ENCODE measurements at places on chromosomes 5 and 9.

DNA sequence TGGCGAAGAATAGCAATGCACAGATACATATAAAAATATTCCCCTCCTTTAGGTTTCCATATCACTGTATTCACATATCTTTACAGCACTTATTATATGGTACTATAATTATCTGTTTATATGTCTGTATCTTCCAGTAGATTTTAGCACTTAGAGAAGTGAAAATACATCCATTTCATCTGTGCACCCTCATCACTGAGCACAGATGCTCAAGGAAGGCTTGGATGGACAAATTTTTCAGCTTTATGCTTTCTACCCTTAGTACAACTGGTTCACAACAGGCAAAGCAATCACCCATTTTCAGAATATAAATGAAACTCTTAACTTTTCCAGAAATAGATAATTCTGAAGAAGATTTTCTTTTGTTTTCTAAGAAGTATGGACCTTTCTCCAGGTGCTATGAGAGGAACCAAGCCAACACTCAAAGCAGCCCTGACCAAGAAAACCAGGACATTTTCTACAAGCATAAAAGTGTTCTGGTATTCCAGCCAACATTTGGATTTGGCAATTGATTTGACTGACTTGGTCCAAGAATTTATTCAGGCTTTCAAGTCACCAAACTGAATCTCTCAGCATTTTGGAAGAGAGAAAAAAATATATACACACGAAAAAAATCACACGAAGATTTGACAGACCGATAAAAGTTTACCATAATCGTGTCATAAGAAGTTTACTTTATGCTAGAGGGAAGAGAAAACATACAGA lies 170.2 kb upstream of the CD180 start:
- DNase-seq: no peak

GRCh38 chr9:89896806-89897340 lies 292.1 kb downstream of the GADD45G start:
- no peak for DNase-seq

DNA sequence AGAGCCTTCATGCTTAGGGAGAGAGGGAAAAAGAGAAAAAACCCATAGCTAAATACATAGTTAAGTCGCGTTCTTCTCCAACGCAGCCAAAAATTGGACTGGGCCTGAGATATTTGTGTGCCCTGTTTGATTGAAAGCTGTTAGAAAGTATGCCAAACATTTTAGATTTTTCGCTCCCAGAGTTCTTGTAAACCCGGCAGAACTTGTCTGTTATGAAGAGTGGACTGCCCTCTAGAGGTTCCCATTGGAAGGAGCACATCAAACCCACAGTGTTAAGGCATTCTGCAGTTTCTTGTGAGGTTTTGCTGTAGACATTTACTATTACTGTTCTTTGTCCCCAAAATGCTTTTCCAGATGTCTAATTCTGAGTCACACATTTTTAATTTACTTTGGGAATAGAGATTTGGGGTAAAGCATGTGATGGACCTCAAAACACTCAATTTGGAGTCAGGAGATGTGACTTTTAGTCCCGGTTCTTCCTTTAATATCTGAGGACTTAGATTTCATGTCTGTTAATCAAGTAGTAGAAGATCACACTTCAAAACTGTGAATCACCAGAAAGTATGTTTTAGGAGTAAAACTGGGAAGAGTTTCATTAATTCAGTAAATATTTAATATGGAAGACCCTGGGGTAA lies 96.6 kb downstream of the PCSK1 start:
- no peak for DNase-seq

DNA sequence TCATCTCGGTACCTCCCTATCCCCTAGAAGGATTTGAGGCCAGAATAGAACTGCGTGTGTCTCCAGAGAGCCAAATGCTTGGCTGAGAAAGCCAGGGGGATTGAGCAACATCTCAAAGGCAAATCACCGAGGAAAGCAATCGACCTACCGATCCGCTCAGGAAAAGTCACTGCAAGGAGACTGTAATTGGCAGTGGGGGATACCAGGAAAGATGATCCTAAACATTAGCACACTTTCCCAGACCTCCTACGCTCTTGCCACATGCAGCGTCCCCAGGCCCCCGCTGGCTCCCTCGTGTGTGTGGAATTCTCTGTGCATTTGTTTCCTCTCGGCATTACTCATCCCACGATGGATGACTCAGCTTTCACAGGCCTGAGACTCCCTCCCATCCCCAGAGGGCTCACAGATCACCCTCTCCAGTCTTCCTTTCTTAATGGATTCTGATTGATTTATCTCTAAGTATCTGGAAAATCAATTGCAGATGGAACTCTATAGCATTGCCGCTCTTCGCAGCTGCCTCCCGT lies 82.2 kb upstream of the ICE1 start:
- DNase-seq: peak; percentile 91

DNA sequence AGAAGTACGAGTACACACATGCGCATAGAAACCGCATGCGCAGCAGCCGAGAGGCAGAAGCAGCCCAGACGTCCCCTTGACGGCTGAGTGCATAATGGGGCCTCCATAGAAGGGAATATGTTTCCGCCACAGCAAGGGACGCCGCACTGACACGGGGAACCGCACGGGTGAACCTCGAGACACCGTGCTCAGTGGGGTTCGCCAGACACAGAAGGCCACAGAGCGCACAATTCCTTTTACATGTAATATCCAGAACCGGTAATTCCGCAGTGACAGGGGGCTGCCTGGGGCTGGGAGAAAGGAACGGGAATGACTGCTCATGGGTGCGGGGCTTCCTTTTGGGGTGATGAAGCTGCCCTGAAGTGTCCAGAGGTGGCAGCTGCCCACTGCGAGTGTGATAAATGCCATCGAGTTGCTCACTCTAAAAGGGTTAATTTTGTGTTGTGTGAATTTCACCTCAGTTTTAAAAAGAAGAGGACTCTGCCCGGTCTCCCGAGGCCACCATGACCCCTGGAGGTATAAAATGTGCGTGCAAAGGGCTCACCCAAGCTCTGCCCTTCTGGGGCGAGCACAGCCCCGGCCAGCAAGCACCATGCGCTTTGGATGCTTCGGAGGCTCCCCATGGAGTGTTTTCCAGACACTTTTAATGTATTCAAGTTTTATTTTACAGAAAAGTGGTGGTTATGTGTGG lies 29.7 kb downstream of the MRPL36 start:
- DNase-seq: no peak

Data from H54 (cell line).